ENCODE measurements at places on chromosomes 3 and 15.

DNA sequence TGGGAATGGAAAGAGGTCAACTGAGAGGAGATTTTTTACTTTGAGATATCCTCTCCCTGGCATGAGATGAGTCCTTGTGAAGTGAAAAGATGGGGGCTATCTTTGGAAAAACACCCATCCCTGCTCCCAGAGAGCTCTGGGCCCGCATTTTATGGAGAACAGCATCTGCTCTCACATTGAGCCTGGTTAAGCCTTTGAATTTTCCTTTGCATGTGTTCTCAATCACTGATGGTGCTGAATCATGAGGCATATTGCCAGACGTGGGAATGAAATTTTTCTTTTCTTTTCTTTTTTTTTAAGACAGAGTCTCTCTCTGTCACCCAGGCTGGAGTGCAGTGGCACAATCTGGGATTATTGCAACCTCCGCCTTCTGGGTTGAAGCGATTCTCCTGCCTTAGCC lies 24.4 kb downstream of the TMEM45A start:
- DNase-seq: no peak

DNA sequence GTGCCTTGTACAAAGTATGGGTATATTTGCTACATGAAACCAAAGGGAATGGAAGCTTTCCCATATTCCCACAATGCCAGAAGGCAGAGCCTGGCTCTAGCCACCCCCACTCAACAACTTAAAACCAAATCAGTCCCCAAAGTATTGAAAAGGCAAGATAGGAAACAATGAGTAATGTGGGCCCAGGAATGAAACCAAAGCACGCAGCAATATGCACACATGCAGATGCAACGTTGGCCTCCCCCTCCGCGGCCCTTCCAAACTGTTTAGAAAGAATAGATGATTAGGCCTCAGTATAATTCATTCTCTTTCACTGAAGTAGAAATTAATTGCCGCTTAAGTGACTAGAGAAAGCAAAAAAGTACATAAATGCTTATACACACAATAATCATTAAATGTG lies 59.1 kb downstream of the THRB start:
- no peak for DNase-seq

- no peak for DNase-seq
Observed at GRCh38 chr3:42535981-42536784, 33.7 kb downstream of the VIPR1 start.

DNA sequence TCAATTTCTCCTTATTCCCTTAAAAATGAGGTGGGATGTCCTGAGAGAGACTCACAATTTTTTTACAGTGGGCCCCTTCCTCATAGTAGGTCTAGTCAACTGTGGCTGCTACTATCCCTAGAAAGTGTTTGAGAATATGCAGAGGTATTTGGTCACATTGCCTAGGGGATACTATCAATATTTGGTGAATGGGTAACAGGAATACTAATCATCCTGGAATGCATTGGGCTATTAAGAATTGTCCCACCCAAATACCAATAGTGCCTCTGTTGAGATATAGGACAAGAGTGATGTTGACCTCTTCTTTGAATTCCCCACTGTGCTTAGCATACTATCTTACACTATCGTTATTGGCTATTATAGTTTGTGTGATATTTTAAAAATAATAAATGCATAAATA lies 389.4 kb downstream of the DIPK2A start:
- no peak for DNase-seq

- no peak for DNase-seq
Observed at GRCh38 chr3:125189378-125190165, 23.0 kb downstream of the SLC12A8 start.

All from sigmoid colon (tissue), 7 donors.